ENCODE measurements at places on chromosomes 7 and 10.
A peak's percentile ranks its signal among the peaks of the same experiment; 100 is the strongest.

- no peak for DNase-seq
Observed at GRCh38 chr7:90516257-90516656, 46.8 kb downstream of the PTTG1IP2 start.

GRCh38 chr7:34107276-34107675 lies 201.9 kb downstream of the BMPER start:
- DNase-seq: no peak

DNA sequence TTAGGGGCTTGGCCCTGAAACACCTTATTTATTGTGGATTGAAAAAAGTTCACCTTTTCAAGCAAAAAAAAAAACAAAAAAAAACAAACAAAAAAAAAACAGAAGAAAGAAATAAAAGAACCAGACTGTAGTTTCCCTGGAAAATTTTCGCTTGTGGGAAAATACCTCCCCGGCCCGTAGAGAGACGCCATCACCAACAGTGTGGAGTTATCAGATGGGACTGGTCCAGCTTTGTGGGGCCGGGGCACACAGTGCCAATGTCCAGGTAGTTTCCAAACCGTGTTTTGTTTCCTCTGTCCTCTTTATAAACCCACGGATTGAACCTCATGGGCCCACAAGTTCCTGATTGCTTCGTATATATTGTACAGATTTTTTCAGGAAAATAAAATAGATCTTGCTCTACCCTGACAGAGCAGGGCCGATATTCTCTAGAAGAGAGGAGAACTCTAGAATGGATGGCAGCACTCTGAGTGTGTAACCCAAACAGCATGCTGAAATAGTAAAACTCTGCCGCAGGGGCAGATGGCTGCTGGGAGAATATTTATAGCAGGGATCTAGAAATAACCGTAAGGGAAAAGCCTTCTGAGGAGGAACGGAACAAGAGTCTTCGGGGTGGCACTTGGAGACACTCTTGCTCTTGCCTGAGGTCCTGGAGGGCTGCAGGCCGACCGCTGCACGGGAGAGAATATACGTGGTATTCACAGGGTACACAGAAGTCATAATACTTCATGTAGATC lies 241.0 kb downstream of the FRMD4A start:
- no peak for DNase-seq

- DNase-seq: no peak
Observed at GRCh38 chr7:23334482-23335056, 35.4 kb downstream of the MALSU1 start.

DNA sequence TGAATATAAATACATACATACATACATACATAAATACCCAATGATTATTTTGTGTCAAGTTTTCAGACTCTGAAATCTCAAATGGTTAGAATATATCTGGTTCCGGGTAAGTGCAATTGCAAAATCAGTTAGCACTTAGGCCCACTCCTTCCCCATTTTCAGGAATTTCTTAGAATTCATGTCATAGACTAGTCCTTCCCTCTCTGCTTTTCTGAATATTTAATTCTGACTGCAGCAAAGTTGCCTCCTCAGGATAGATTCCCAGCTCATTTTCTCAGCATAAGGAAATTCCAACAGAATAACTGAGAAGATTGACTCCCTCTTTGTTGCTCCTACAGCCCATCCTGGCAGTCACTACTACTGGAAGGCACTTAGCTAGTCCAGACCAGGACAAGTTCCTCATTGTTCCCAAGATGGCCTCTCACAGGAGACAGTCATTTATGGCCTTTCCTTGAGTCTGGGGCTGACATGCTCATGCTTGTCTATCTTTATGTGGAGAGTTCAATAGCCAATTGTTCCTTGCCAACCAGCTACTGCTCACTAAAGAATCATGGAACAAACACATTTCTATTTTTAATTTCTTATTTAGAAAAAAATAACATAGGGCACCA lies 142.9 kb upstream of the ITGB1 start:
- no peak for DNase-seq

DNA sequence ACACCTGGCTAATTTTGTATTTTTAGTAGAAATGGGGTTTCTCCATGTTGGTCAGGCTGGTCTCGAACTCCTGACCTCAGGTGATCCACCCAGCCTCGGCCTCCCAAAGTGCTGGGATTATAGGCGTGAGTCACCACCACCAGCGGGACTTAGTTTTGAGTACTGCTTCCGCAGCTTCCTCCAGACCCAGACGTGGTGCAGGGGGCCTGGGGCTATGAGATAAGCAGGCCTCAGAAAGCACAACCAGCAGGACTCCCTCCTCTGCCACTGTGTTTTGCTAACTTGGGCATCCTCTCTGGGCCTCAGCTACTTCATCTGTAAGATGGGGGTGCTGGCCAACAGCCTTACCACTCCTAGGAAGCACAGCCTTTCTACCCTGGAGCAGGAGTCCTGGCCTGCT lies 37.8 kb downstream of the GOLGA7B start:
- no peak for DNase-seq

GRCh38 chr10:122102869-122103525 lies 114.0 kb downstream of the TACC2 start:
- DNase-seq: no peak

DNA sequence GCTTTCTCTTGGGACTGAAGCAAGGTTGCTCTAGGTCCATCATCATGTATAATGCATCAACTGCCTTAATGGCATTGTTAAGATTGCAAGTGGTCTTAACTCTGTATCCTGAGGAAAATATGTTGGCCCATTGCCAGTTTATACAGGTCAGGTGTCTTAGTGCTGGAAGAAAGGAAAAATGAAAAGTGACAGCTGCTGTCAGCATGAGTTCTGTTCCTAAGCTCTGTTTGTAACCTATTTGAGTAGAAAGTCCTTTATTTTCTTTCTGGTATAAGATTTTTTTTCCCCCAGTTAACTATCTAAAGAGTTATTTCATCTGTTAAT lies 127.2 kb downstream of the SRI start:
- DNase-seq: no peak

DNA sequence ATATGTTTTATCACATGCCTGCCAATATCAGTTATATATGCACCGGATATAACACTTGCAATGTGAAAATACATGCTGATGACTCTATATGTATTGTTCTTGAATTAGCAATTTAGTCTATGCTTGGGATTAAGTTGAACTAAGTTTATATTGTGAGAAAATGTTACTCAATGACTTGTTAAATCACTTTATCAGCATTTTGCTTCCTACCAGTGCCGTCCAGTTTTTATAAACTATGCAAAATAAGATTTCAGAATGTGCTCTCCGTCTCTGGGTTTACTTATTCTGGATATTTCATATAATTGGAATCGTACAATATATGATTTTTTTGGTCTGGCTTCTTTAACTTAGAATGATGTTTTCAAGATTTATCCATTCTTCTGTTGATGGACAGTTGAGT lies 25.5 kb upstream of the SLC26A3 start:
- DNase-seq: no peak

DNA sequence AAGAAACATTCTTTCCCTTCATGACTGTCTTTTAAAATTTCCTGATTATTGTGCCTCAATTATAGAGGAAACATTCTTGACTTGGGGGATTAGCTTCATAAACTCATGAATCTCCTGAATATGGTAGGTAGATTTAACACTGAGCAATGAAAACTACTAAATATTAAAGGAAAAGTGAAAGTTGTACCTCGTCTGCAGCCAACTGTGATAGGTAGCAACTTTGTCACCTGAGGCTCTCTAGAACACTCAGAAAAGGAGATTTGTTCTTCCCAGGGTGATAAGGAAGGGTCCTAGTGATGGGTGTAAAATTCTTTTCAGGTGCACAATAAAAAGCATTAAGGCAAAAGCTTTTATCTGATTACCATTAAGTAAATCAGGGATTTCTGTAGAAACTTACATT lies 78.1 kb downstream of the AHR start:
- DNase-seq: no peak

DNA sequence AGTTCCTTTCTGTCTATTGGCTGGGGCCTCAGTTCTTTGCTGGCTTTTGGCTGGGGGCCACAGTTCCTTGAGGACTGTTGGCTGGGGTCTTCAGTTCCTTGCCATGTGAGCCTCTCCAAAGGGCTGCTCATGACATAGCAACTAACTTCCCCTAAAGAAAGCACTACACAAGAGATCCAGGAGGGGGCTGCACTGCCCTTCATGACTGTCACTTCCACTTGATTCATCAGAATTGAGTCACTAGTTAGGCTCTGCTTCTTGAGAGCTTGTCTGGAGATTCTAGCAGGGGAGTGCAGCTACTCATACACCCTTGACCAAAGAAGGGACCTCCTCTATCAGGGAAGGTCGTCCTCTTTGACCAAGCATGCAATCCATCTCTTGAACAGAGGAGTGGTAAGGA lies 38.0 kb upstream of the MKX start:
- DNase-seq: no peak

- no peak for DNase-seq
Observed at GRCh38 chr10:18205098-18205834, 65.0 kb downstream of the CACNB2 start.

DNA sequence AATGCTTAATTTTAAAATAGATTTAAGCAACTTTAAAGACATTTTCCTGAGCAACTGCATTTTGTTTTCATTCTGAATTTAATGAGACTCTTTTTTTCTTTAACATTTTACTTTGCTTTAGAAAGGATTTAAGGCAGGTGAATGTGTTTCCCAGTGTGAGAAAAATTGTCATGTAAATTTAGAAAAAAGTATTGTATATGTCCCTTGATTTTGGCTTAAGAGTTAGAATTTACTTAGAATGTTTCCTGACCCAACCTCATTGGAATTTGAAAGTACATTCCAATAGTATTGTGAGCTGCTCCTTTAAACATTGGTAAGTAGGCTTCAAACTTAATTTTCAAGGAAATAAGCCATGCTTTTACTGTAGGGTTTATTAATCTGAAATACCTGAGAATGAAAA lies 110.2 kb downstream of the PTEN start:
- no peak for DNase-seq

- no peak for DNase-seq
Observed at GRCh38 chr10:115866174-115866573, 406.8 kb downstream of the GFRA1 start.

DNA sequence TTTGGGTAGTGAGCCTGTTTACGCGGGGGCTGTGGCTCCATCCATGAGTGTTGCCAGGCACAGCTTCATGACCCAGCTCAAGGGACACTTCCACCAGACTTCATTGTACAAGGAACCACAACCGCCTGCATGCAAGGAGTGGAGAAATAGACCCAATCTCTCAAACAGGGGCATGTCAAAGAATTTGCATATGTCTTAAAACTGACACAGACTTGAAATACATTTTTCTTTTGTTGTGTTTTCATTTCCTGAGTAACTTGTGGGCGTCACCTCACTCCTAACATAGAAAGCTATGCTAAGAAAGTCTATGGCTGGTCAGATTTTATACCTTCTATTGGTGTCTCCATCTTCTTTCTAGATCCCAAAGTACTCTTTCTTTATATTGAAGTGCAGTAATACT lies 266.2 kb upstream of the RNF32 start:
- no peak for DNase-seq

- DNase-seq: no peak
Observed at GRCh38 chr7:68429411-68430117, 1168.7 kb upstream of the AUTS2 start.

- DNase-seq: no peak
Observed at GRCh38 chr7:33503014-33503413, 373.6 kb downstream of the BBS9 start.

GRCh38 chr10:30039988-30040387 lies 19.4 kb downstream of the JCAD start:
- DNase-seq: no peak

GRCh38 chr10:76723844-76724243 lies 913.8 kb downstream of the KCNMA1 start:
- DNase-seq: no peak

DNA sequence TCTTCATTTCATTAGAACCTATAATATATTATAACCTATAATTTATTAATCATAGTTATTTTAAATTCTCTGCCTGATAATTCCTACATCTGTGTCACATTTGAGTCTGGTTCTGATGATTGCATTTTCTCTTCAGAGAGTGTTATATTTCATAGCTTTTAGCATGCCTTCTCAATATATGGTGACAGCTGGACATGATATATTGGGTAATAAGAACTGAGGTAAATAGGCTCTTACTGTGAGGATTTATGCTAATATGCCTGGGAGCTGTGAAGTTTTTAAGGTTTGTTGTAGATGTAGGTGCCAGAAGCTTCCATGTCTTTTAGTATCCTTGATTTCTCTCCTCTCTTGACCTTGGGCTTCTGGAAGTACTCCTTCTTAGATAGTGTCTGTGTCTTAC lies 325.9 kb upstream of the SEMA3D start:
- no peak for DNase-seq

GRCh38 chr7:131011432-131011742 lies 277.4 kb upstream of the KLF14 start:
- DNase-seq: peak; percentile 23

DNA sequence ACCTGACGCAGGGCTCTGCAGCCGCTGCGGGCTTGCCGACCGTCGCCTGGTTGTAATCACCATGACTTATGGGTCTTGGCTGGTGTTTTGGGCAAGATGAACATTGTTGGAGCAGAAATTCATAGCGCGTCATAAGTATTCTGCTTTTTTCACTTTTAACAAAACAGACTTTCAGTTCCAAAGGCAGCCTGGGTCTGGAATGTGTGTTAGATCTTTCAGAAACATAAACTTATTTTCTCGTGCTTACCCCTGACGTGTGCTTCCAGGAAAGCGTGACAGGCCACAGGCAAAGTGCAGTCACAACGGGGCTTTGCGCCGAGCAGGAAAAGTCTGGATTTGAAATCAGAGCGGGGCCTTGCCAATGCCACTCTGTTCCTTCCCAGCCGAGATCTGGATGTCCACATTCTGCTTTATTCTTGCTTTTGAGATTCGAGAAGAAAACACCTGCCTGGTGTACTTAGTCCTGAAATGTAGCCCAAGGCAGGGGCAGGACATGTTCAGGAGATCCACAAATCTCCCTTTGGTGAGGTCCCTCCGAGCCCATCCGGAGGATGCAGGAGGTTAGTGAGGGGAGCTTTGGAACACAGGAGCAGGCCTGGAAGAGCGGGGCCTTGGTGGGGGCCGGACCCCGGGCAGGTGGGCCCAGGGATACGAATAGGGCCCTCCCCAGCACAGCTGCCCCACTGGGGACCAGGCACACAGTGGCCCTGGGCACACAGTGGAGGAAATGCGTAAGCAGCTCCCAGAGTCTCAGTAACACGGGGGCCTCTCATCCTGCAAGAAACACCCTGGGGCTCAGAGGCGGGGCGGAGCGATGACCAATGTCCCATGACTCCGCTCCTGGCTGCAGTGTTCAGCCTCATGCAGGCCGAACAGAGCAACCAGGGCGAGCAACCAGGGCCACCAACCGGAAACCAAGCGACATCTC lies 49.5 kb upstream of the EBF3 start:
- no peak for DNase-seq

GRCh38 chr10:11880151-11881029 lies 57.2 kb downstream of the PROSER2 start:
- no peak for DNase-seq

GRCh38 chr7:116398672-116399071 lies 100.9 kb upstream of the CAV2 start:
- DNase-seq: no peak

All from AML-193 (cell line).